T-helper 9 cell (primary cell): ENCODE measurements at places on chromosomes 7 and 10.

DNA sequence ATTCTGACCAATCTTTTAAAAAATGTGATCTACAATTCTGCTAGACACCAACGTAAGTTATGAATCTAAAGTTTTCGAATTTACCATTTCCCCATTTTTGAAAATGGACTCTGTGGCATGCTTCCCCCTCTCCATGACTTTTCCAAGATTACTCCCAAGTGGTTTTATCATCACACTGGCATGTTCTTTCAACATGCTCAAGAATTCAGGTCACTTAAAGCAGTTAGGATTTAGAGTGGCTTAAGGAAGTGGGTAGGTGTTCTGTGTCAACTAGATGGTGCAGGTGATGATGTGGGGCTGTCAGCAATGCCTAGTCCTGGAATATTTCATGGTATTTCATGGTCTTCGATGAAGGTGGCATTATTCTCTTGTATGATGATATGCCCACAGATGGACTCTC, 164.0 kb upstream of the ASAH2 start:
- no peak for DNase-seq

GRCh38 chr10:99394761-99395386, 35.5 kb downstream of the GOT1 start:
- DNase-seq = no peak

DNA sequence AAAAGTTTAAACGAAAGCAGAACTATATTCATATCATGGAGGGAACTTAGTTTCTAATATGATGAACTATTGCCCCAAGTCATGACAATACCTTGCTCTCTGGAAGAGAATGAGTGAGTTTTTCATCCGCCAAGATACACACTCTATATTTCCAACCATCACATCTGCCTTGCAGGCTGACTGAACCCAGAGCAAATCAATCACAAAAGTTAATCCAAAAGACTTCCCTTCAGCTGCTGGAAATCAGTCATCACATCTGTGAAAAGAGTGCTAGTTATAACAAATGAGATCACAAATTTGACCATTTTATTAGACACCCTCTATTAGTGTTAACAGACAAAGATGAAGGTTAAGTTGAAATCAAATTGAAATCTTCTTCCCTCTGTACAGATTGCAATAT, 261.7 kb upstream of the PRKCQ start:
- DNase-seq = no peak

DNA sequence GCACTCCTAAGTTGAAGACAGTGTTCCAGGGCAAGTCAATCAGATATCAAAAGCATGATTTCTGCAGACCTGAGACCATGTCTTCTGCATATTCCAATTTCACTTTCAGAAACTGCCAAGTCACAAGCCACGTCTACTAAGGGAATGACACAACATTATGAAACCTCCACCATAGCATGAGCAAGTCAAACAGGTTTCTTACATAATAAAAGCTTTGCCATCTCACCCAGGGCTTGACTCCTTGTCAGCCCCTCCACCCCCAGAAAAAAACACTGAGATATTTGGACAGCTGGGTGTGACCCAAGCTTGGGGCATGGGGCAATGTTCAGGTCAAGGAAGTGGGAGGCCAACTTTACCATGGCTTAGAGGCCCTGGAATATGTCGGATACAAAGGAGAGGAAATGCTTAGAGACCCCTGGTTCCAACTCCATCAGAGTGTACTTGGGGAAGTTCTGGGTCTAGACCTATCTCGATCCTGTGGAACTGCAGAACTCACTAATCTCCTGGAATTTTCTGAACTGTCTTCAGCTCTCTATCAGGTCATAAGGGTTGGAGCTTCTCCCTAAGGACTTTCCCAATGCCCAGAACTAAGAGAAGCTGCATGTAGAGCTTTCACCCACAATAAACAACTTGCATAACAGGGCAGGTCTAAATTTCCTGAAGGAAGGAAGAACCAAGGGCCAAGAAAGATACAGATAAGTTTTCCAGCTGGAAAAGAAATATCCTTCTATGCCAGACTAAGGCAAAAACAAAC, 80.6 kb upstream of the NAMPT start:
- DNase-seq = no peak

GRCh38 chr10:119395280-119396007, 147.1 kb downstream of the RGS10 start:
- no peak for DNase-seq

GRCh38 chr7:24971333-24972165, 8.4 kb downstream of the OSBPL3 start:
- no peak for DNase-seq

- no peak for DNase-seq
Observed at GRCh38 chr7:134056816-134057215, 70.3 kb upstream of the LRGUK start.
